ENCODE measurements at places on chromosomes 7 and 10.

GRCh38 chr10:124971276-124971675 lies 29.4 kb downstream of the ZRANB1 start:
- DNase-seq, result peak; percentile 25

GRCh38 chr10:106320876-106321275 lies 843.6 kb downstream of the SORCS1 start:
- DNase-seq, result no peak

- no peak for DNase-seq
These were observed 116.2 kb downstream of the CDH23 start for GRCh38 chr10:71512761-71513539.

- DNase-seq, result no peak
These were observed 30.7 kb downstream of the CNNM2 start for GRCh38 chr10:102948786-102949185.

DNA sequence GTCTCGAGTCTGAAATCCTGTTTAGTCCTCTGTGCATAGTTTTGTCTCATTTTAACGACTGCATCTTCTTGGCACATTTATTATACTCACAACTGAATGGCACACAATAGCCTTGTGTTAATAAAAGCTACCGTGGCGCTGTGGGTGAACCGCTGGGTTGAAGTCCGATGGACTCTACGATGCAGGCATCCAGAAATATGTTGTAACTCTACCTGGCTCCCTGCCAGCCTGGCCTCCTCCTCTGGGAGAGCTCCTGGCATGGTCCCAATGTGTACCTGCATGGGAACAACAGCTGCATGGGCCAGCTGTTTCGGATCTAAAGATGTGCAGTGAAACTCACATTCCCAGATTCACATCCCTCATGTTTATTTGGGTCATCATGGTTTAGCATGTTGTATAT lies 3.7 kb upstream of the DPYSL4 start:
- no peak for DNase-seq

DNA sequence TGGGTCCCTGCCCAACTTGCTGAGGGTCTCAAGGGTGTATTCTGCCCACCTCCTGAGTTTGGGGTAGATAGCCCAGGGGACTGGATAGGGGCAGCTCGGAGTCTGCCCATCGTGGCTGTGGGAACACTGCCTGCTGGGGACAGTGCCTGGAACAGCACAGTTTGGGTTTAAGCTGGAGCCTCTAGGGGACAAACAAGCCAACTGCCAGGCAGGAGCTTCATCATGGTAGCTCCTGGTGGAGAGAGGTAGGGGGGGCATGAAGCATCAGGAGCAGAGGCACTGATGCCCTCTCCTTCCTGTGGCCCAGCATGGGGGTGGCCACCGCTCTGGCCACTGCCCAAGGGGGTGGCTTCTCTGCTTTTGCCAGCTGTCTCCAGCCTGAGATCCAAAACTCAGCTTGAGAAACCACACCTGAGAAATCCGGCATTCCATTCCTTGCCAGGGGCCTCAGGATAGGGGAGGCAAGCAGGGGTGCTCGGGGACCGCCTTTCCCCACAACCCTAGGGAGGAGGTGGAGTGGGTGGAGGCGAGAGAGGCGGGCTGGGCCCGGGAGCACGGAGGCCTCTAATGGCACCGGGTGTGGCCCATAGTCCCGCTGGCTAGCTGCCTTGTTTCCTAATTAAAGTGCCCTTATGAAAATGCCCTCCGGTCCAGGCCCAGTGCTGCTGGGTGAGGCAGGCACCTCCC lies 47.6 kb downstream of the UNC5B start:
- DNase-seq, result no peak

- DNase-seq, result peak; percentile 6
These were observed 37.0 kb downstream of the TBC1D12 start for GRCh38 chr10:94439275-94439861.

GRCh38 chr10:121216295-121216694 lies 365.1 kb downstream of the WDR11 start:
- DNase-seq, result no peak

GRCh38 chr7:36100634-36101033 lies 52.4 kb upstream of the EEPD1 start:
- no peak for DNase-seq

DNA sequence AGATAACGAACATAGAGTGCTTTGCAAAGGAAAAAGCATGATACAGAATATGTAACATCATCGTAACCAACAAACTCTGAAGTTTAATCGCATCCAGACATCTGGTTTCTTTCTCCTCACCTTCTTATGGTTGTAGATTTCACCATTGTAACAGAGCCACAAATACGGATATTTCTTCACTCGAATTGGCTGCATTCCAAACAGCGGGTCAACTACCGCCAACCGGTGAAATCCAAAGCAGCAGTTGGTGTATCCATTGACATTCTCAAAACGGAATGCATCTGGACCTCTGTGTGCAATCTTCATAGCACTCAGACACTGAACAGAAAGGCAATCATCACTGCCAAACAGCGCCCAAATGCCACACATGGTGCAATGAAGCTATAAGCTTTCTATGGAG lies 3.4 kb downstream of the ASNS start:
- DNase-seq, result no peak

DNA sequence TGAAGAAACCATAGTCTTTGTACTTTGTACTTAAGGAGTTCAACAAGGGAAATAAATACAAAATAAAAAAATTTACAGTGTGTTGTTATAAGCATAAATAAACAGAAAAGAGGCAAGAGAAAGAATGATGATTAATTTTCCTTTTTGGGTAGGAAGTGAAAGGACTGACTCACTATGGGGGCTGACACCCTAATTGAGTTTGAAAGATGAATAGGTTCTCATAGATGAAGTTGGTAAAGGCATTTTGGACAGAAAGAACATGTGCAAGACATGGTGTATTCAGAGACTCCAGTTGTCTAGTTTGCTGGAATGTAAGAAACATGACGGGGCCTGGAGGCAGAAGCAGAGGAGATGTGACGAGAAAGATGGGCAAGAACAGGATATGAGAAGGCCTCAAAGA lies 83.7 kb downstream of the VPS50 start:
- no peak for DNase-seq

GRCh38 chr7:37212051-37212450 lies 236.6 kb downstream of the ELMO1 start:
- DNase-seq, result no peak

- peak; percentile 16 for DNase-seq
These were observed 117.6 kb downstream of the GALNT11 start for GRCh38 chr7:152142976-152143595.

- DNase-seq, result no peak
These were observed 271.6 kb downstream of the RPS24 start for GRCh38 chr10:78305311-78305710.

DNA sequence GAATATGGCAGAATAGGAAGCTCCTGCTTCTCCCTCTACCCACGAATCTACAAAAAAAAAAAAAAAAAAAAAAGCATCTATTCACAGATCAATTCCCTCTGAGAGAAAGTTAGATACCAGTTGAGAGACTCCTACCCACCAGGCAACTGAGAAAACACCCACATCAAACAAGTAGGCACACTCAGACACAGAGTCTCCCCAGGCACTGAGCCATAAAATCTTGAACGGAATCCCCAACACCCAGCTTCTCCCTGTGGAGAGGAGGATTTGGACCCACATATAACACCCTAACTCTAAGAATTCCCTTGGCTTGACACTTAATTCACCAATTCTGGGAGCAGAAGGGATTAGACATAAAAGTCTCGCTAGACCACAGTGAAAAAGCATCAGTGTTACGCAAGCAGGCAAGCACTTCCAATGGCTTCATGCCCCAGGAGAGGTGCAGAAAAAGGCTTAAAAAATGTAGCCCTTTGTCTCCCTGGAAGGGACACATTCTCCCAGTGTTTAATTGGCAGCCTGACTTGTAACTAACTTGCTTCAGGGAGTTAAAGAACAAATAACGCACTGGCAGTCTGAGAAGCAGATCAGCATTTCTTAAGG lies 192.2 kb downstream of the ELAPOR2 start:
- no peak for DNase-seq

DNA sequence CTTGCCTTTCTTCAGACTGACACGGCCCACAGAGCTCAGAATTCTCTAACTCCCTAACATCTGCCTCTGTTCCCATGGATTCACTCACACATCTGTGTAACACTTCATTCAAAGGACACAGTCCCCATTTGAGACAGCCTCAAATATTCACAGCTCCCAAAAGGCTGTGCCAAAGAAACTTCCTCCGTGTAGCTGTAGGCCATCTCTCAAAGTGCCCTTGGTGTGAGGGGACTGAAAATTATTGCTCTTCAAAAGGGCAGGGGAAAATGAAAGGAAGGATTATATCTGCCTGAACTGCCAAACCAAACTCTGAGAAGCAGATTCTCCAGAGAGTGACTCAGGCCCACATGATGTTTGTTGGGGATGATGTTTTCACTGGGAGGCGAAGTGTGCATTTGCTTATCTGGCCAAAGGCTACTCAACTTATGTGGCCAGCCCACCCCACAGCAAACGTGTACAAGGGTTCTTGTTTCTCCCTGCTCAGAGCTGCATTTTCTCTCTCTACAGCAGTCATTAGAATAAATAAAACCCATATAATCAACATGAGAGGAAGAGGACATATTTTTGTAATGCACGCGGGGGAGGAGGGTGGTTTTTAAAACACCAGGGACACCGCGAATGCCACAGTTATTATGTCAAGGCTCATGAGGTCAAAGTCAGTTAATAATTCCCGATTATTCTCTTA lies 302.4 kb upstream of the NFE2L3 start:
- no peak for DNase-seq

DNA sequence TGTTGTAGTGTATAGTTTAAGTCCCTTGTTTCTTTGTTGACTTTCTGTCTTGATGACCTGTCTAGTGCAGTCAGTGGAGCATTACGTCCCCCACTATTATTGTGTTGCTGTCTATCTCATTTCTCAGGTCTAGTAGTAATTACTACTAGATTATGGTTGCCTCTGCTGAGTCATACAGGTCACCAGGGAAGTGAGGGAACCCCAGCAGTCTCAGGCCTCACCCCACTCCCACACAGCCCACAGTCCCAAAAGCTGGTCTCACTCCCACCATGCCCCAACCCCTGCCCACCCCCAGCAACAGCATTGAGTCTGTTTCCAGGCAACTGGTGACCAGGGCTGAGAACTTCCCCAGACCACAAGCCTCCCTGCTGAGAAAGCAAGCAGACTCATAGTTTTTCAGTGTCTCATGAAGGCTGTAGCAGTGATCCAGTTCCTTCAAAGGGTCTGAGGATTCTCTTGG lies 88.0 kb downstream of the PLXDC2 start:
- DNase-seq, result no peak

DNA sequence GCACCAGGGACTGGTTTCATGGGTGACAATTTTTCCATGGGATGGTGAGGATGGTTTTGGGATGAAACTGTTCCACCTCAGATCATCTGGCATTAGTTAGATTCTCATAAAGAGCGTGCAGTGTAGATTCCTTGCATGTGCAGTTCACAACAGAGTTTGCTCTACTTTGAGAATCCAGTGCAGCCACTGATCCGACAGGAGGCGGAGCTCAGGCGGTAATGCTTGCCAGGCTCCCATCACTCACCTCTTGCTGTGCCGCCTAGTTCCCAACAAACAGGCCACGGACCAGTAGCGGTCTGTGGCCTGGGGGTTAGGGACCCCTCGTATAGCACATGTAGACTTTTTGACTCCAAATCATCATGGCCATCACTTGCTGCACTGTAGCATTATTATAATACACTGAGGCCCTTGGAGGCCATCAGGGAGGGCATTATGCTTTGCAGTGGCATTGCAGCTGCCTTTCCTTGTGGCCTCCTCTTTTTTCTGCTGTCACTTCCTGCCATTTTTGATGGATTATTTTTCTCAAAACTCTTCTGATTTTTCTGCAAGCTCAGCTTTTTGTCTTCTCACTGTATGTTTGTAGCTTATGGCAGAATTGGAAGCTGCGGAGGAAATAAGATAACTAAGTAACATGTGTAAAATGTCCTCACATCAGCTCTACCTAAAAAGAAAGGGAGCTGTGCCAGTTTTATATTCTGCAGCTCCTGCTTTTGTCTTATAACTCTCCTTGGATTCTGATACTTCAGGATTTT lies 18.5 kb downstream of the CSGALNACT2 start:
- DNase-seq, result no peak

DNA sequence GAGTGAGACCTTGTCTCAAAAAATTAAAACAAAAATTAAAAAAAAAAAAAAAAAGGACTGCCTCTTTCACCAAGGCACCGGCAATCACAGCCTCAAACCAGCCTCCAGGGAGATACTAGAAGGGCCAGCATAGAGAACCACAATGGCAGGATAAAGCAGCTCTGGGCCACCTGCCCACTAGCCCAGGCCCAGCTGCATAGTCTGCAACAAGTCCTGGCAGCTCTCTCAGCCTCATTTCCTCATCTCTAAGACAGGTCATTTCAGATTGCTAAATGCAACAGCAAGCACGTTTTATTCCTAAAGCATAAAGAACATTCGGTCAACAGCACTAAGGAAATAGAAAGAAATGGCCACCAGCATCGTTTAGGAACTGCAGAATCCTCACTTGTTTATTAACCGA lies 28.8 kb downstream of the XPNPEP1 start:
- no peak for DNase-seq

DNA sequence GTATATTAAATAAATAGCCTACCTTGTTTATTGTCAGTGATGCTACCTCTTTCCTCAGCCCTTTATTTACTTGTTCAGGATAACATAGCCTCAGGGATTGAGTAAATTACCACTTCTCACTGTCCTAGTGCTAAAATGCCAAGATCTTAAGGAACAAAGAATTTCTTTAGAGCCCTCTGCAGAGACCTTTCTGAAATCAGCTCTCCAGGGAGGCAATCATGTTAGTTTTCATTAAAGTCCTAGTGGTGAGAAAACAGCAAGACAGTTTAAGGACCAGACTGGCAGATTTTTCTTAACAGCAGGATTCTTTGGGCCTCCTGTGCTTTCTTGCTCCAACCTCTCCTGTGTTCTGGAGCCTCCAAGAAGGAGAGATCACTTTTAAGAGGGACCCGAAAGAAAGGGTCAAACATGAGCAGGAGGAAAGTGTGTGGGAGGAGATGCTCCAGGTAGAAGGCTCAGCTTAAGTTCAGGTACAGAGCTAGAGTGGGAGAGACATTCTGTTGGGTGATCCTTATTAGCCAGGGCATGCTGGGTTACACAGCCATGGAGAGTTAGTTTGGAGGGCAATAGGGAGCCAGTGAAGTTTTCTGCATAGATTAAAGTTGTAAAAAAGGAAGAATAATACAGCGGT lies 1.2 kb upstream of the PLCE1 start:
- DNase-seq, result no peak

GRCh38 chr7:123624527-123625183 lies 23.0 kb downstream of the ASB15 start:
- DNase-seq, result peak; percentile 60

- peak; percentile 39 for DNase-seq
These were observed 25.8 kb downstream of the TES start for GRCh38 chr7:116236020-116236630.

DNA sequence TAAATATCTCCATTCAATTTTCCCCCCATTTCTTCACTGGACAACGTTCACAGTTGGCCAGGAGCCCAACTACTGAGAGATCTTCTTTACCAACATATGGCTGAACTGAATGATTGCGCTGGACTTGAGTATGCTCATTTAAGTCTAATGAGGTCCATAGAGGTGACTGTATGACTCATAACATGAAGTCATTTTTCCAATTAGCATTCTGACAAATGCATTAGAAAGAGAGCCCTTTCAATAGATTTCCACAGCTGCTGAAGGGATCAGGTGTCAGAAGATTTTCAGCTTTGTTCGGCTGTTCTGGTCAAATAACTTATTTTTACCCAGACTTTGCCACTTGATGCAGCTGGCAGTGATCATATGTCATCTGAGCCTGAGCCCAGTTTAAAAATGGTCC lies 438.0 kb downstream of the ETV1 start:
- DNase-seq, result no peak

GRCh38 chr7:12716134-12716681 lies 28.8 kb downstream of the ARL4A start:
- no peak for DNase-seq

GRCh38 chr7:22765609-22766008 lies 38.6 kb downstream of the IL6 start:
- no peak for DNase-seq
